ENCODE measurements at places on chromosomes 5 and 9.

DNA sequence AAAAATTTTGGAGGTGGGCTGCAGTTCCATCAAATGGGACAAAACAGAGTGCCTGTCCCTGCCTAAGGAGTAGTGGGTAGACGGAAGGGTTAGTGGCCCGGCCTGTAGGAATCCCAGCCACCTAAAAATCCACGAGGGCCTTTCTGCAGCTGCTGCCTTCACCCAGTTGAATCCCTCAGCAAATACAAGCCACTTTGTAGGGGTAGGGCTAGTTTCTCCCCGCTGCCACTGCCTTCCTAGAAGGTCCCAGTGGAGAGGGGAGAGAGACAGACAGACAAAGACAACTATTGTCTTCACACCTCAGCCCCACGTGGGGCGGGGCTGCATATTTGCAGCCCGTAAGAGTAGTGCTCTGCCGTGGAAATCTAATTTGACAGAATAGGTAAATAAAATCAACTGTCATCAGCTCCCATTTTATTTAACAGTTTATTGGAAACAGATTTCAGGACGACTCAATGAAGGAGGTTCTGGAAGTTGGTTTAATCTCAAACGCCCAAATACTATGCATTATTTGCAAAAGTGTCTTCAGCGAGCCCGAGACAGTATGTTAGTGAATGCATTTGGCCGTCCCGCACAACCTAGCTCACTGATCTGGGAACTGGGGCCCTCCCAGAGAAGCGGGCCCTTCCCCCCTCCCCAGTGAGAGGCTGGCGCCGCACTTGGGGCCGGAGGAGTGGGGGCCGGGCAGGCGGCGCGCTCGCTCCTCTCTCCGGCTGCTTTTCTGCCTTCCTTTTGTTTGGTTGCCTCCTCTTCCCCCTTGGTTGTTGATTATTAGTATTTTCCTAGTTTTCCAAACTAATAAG is 67.6 kb upstream of the TBCA start:
- DNase-seq: no peak

DNA sequence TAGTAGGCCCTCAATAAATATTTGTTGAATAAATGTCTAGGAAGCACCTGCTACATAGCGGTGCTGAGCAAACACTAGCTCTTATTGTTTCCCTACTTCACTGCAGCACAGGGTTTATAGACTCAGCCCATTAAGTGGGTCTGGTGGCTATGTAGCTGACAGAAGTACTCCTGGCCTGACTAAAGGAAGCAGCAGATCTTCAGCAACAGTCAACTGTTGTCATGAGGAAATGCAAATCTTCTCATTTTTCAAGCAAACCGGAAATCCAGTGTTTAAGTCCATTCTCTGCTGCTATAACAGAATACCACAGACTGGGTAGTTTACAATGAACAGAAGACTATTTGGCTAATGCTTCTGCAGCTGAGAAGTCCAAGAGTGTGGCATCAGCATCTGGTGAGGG is 2.8 kb upstream of the TEX10 start:
- no peak for DNase-seq

DNA sequence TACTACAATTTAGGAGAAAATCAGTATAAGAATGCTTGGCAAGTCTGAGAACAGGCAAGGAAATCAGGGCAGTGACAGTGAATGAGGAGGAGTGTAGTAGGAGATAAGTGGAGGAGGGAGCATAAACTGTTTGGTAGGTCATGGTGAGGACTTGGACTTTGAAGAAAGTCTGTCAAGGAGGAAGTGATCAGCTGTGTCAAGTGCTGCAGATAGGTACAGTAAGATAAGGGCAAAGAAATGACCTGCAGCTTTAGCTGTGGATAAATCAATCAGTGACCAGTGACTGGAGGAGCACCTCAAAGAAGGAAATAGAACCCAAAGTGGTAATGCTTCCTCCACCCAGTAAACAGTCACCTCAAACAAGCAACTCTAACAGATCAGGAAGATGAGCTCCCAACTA is 106.3 kb downstream of the RAPGEF6 start:
- DNase-seq: no peak

DNA sequence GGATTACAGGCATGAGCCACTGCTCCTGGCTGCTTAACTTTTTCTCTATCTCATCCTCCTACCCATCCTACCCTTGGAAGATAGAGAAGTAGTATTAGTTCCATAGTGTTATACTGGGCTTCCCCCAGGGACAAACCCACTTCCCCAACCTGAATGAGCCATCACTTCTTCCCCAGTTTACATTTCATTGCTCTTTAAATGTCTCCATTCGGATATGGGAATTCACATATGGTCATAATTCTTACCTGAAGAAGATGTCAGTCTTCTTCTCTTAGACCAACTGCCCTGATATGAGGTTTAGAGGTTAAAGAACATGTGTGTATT is 1.9 kb downstream of the CD274 start:
- no peak for DNase-seq

GRCh38 chr9:130493476-130493875 is 48.7 kb downstream of the ASS1 start:
- no peak for DNase-seq

- DNase-seq: no peak
Observed at GRCh38 chr5:115954144-115954543, 8.1 kb upstream of the LVRN start.

DNA sequence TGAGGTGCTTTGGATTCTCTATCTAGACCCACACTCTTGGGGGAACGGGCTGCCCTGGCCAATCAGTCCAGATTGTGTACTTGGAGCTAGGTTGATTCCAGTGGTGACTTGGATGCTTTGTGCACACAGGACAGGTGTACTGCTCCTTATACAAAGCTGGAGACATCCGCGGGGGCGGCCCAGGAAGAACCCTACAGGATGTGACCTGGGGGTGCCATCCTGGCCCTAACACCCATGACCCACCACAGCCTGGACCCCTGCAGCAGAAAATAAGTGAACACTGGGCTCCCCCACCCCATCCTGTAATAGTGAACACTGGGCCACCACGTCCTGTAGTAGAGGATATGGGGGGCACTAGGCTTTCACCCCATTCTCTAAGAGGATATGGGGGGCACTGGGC is 12.1 kb upstream of the PLEKHG4B start:
- DNase-seq: no peak

GRCh38 chr9:89505048-89505447 is 7.1 kb upstream of the SEMA4D start:
- no peak for DNase-seq

- DNase-seq: peak; percentile 30
Observed at GRCh38 chr9:128705051-128705965, 3.0 kb downstream of the PKN3 start.

GRCh38 chr9:126439883-126440653 is 113.4 kb downstream of the MVB12B start:
- no peak for DNase-seq

DNA sequence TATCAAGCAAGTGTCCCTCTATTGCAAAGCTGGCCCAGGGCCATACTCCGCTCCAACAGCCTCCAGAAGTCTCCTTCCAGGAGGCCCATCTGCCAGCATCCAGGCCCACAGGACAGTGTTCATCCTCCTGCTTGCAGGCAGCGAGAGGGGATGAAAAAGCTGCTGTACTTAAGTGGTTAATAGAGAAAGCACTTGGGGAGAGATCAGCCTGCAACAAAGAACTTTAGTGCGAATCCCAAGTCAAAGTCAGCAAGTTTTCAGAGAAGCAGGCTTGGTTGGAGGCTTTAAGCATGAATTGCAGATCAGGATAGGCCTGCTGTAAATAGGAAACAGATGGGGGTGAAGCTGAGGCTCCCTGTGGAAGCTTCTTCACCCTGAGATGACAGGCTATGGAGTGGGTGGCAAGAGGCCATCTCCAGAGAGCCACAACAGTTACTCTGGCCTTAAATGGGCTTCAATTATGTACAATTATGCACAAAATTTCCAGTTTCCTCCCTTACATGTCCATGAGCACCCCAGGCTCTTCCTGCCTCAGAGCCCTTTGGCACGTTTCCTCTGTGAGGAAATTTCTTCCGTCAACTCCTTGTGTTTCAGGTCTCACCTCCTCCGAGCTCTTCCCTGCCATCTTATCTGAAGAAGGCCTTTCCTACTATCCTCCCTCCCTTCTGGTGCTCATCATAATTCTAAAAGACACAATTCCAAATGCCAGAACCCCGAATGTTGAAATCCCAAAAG is 98.0 kb upstream of the NR3C1 start:
- no peak for DNase-seq

DNA sequence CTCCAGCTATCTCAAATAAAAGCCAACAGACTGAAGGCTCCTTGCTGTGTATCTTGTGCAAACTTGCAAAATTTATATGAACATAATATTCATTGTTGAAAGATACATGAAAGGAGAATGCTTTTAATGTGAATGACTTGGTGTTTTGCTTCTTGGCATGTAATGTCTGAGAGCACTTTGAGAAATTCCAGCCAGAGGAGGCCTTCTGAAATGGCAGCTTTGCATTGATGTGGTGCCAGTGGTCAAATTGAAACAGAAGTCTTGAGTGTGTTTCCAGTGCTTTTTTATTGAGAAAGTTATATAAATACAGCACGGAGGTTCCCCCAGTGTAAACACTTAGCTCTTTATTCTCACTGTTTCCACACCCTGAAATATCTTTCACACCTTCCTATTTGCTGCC is 182.1 kb downstream of the ADCY2 start:
- no peak for DNase-seq

GRCh38 chr5:59256331-59256730 is 637.2 kb downstream of the PDE4D start:
- no peak for DNase-seq

- DNase-seq: no peak
Observed at GRCh38 chr5:117713585-117714198, 1139.1 kb upstream of the SEMA6A start.

GRCh38 chr9:126723807-126724172 is 81.0 kb upstream of the ZBTB43 start:
- no peak for DNase-seq

GRCh38 chr5:96648593-96648992 is 13.6 kb upstream of the CAST start:
- no peak for DNase-seq

GRCh38 chr5:91049800-91050199 is 333.3 kb downstream of the ARRDC3 start:
- DNase-seq: no peak

- no peak for DNase-seq
Observed at GRCh38 chr5:34411470-34412346, 244.4 kb upstream of the RAI14 start.

GRCh38 chr9:69122082-69122548 is 52.0 kb upstream of the TJP2 start:
- peak; percentile 54 for DNase-seq

DNA sequence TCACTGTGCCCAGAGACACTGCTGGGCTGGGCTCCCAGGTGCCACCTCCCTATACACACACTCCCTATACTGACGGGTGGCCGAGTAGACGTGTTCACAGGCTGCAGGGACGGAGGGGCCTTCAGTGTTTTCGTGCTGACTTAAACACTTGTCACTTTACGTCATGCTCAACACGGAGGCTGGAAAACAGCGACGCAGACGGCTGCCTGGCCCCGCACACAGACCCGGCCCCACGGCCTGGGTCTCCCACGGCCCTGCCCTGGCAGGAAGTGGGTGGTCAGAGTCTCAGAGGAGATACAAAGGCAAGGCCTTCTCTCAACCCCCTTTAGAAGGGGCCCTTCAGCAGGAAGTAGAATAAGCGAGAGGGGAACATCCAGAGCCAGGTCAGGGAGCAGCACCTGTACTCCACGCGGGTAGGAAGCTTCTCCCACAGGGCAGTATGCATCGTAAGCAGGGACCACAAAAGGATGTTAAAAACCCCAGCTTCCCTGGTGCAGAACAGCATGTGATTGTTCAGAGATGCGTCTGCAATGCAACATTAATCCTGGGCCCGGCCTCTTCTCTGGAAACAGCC is 11.9 kb upstream of the TBC1D9B start:
- no peak for DNase-seq

DNA sequence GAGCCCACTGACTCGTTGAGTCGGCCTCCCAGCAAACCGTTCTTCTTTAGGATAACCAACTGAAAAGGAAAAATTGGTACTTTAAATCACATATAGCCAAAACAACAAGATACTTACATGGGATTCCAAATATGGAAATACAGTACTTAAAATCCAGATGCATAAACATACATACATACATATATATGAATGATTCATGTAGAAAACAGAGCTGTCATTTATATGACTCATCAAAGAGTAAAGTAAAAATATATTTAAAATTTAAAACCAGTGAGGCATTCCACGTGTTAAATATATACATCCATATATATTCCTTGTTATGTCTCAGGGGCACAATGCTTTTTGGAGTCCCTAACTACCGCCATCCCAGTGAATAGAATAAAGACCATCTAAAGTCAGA is 36.7 kb downstream of the DMGDH start:
- DNase-seq: no peak

DNA sequence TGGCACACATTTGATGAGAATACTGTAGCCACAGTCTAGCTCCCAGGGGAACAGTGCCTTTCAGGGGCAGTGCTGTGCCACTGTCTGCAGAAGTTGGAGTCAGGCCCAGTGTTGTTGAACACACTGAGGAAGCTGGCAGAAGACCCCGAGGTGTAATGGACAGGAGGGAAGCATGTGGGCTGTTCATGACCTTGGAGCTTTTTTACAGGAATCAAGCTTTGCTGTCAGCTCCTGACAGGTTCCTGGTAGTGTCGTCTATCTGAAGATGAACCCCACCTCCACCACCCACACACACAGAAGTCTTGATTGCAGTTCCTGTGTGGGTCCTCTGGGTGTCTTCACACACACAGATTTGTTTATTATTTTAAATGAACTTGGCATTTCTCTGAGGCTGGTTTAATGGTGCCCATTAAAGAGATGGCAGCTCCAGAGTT is 40.3 kb upstream of the TNFAIP8 start:
- no peak for DNase-seq

GRCh38 chr5:140590861-140591260 is 26.2 kb downstream of the SLC35A4 start:
- DNase-seq: no peak

- no peak for DNase-seq
Observed at GRCh38 chr9:136024696-136025316, 63.6 kb upstream of the UBAC1 start.

- no peak for DNase-seq
Observed at GRCh38 chr5:140480310-140481014, 67.0 kb upstream of the EIF4EBP3 start.

- no peak for DNase-seq
Observed at GRCh38 chr5:96933764-96934707, 1.8 kb upstream of the LNPEP start.

GRCh38 chr5:43900974-43901373 is 298.0 kb downstream of the NNT start:
- DNase-seq: no peak

DNA sequence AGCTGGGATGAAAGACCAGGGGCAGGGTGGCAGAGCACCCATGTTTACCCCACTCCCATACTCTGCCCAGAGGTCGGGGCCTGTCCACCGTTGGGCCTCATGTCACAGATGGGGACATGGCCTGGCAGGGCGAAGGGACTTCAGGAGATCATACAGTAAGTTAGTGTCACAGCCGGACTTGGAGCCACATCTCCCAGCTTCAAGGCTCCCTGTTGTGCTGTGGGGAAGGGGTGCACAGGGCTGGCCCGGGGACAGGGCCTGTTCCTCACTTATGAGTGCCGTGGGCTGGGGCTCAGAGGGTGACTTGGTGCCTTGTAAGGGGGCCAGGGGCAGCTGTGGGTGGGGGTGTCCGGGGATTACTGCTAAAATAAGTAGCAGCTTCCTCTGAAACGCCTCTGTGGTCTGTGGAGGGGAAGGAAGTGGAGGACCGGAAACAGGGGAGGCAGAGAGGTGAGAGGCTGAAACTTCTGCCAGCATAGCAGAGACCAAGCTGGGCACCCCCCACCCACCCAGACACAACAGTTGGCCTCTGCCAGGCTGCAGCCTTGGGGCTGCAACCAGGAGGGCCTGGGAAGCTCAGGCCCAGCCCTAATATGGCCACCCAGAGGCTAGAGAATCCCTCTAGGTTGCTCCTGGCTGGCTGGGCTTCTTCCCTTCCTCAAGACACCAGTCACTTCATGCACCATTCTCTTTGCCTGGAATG is 41.1 kb upstream of the NEK6 start:
- peak; percentile 66 for DNase-seq
